ENCODE measurements at places on chromosomes 2 and 18. TPM values are rescaled to one million over a fixed set of nuclear protein-coding genes. Genes with fewer than 3 reads are reported as not detected.
A peak's percentile ranks its signal among the peaks of the same experiment; 100 is the strongest.

DNAJB2 gene
- total RNA-seq = 42.1 TPM

DNA sequence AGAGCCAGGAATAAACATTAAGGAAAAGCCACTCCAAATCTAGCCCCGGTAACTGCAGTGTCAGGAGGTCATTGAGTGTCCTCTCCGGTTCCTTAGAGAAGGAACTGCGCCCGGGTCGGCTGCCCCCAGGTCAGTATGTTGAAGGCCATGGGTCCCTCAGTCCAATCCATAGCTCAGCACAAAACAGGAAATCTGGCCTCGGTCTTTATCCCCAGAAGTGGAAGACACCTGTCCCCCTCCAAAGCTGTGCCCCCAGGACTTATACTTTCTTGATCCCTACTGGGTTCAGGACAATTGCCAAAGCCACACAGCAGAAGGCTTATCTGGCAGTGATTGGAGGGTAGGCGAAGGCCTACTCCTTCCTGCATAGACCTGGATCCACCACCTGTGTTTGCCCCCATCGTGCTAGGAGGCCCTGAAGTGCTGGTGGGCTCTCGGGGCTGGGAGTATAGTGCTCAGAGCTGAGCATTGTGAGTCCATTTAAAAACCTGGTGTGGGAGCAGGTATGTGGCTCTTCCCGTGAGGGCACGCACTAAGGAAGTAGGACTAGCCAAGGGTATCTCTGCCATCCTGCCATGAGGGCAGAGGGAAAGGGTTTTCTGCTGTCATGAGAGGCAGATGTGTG is 178.6 kb downstream of the SEPTIN10 start:
- DNase-seq = peak; percentile 42

- DNase-seq = no peak
These were observed 197.2 kb downstream of the LDLRAD4 start for GRCh38 chr18:13415736-13416135.

OXER1 gene
- total RNA-seq = 0.33 TPM

Data from sigmoid colon (tissue), 7 donors.